ENCODE measurements at places on chromosomes 12 and 14.

DNA sequence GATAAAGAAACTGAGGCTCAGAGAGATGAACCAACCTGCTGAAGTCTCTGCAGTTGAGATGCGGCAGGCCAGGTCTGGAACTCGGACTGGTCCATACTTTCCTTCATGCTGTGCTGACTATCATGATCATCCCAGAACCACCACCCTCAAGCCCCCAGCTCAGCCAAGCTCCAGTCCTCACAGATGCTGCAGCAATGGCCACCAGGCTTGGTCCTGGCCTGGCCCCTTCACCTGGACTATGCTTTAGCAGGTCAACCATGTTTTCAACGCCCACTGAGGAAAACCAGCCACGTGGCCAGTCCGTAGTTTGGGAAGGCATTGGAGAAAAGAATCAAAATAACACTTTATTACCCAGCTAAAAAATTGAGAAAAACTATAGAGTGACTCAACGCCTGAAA, 1.4 kb downstream of the GPR68 start:
- no peak for DNase-seq

DNA sequence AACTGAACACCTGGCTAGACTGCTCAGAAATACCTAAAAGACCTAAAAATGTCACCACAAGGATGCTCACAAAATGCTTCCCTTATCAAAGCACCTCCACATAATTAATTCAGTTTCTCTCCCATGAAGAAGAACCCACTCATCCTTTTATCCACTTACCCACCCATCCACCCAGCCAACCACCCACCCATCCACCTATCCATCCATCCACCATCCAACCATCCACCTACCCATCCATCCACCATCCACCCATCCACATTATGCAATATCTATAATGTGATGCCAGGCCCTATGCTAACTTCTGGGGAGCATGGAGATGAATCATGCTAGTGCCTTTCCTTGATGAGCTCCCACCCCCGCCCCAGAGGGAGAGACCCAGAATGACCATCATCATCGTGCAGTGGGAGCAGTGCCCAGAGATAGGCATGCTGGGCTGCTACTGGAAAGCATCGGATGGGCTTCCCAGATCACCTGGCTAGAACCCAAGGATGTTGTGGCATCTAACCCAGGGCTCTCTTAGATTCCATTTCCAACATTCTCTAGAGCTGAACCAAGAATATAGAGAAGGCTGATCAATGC, 166.6 kb downstream of the TTC7B start:
- DNase-seq: no peak

DNA sequence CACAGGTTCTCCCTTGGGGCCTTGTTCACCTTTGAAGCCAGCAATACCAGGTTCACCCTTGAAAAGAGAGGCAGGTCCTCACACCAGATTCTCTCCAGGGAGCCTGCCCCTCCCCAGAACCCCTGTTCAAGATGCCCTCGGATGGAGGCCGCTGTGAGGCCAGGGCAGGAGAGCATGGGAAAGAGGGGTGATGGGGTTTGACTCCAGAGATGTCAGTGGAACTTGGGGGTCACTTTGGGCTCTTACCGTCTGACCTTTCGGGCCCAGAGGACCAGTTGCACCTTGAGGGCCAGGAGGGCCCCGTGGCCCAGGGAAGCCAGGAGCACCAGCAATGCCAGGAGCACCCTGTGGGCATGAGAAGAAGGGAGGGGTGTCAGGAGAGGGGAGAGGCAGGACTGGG, 17.4 kb downstream of the COL2A1 start:
- DNase-seq: no peak

- DNase-seq: no peak
These were observed 60.4 kb upstream of the PTHLH start for GRCh38 chr12:28032811-28033537.

GRCh38 chr12:54526812-54527630, 22.4 kb upstream of the PDE1B start:
- peak; percentile 49 for DNase-seq

GRCh38 chr12:66901138-66901932, 222.5 kb upstream of the GRIP1 start:
- no peak for DNase-seq

Data from left renal cortex interstitium (tissue), 4 donors.